Activated CD4-positive, alpha-beta memory T cell treated with anti-CD3 and anti-CD28 coated beads, Interleukin-2, amount 10 ng/mL, durations not matched to agents 7 days and 5 days (primary cell): ENCODE measurements at places on chromosomes 1 and 21. TPM values are rescaled to one million over a fixed set of nuclear protein-coding genes. Genes with fewer than 3 reads are reported as not detected.

GRCh38 chr1:58896246-58897183, 112.7 kb upstream of the JUN start:
- no peak for DNase-seq

GRCh38 chr1:181383695-181384094, 99.6 kb upstream of the CACNA1E start:
- DNase-seq = no peak

GRCh38 chr1:20496241-20496661, 10.2 kb upstream of the CAMK2N1 start:
- no peak for DNase-seq

DNA sequence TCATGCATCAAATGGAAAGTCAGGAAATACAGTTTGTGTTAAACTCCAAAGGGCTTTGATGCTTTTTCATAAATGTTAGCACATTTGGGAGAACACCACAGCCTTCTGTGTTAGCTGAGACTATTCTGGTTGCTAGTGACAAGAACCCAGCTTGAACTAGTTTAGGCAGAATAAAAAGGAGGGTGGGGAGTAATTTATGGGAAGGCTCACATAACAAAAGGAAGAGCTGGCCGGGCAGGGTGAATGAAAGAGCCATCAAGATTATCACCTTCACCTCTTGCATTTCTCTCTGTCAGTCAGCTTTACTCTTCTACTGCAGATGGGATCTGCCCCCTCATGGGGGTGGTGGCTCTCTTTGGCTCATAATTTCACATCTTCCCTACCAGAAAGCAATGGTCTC, 75.4 kb upstream of the VTCN1 start:
- DNase-seq = no peak

- no peak for DNase-seq
Measured at GRCh38 chr1:200954434-200954833, 59.7 kb downstream of the INAVA start.

DNA sequence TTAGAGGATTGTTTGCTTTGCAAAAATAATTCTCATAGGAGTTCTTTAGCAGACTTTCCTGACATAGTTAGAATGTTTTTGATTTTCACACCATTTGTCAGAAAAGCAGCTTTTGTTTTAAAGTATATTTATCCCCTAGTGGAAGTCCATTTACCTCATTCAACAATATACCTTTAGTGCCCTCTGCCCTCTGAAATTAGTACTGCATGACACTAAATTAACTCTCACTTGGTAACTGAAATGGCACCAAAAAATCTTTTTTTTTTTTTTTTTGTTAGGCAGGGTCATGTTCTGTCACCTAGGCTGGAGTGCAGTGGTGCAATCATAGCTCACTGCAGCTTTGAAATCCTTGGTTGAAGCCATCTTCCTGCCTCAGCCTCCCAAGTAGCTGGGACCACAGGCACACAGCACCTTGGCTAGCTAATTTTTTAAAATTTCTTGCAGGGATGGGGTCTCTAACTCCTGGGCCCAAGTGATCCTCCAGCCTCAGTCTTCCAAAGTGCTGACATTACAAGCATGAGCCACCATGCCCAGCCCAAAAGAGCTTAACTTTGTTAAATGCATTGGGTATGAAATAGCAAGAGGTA, 13.6 kb downstream of the LRRC42 start:
- no peak for DNase-seq

DNA sequence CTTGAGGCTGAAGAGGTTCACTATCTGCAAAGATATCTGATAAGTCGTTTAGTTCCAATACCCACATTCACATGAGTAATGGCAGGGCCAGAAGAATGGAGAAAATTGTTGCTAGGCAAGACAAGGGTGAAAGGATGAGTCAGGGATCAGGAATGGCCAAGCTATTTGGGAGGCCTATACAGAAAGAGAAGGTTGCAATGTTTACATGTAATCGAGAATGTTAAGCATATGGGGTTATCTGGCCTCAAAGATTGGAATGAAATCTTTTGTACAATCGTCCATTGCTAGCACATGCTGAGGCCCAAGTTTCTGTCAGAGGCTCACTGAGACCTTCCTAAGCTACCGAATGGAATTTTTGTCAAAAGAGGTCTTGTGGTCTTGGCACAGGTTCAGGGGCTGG, 299.9 kb upstream of the PLD5 start:
- no peak for DNase-seq

- DNase-seq = no peak
Measured at GRCh38 chr1:209456878-209457277, 126.6 kb upstream of the CAMK1G start.

- DNase-seq = no peak
Measured at GRCh38 chr1:21871943-21872342, 59.9 kb downstream of the LDLRAD2 start.

GRCh38 chr1:115329965-115330364, 8.1 kb downstream of the NGF start:
- DNase-seq = no peak

Gene NOS1AP
- total RNA-seq = not detected

Gene S100A7
- not detected for total RNA-seq

Gene SLC30A10
- total RNA-seq = not detected

Gene DPM3
- total RNA-seq = 80.2 TPM
